ENCODE measurements at places on chromosomes 3 and 15.

GRCh38 chr3:10516544-10517452, 11.4 kb upstream of the ATP2B2 start:
- no peak for DNase-seq

GRCh38 chr3:53224026-53224425, 31.8 kb downstream of the TKT start:
- no peak for DNase-seq

DNA sequence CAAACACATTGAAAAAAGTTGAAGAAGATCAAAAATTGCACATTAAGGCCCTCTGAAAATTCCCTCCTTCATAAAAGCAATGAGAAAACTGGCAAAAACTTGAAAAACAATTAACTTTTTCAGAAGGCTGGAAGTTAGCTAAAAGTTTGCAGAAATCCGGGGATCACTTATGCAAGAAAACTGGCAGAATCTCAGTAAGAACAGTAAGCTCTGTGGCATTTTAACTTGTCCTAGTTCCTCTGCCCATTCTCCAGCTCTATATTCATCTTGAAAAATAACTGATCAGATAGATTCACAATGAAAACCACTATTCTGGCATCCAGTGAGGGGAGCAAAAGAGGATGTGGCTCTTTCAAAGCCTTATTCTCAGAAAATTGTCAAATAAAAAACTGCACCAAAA, 566.8 kb downstream of the NTRK3 start:
- DNase-seq, result no peak

DNA sequence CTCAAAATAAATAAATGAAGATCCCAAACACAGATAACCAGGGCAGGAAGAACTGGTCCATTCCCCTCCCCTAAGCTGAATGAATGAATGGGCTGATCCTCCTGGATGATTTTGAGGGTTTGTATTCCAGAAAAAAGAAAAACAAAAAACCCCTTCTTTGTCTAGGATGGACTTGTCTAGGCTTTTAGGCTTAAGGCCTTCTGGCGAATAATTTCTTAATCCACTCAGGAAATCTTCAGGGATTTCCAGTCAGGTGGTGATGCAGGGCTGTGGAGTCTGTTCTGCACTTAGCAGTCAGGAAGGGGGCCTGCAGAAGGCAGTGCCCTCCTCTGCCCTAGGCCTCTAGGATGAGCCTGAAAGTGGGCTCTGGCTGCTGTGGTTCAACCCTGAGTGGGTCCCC, 52.1 kb downstream of the BDH1 start:
- no peak for DNase-seq

GRCh38 chr3:56051052-56051451, 417.2 kb downstream of the ERC2 start:
- no peak for DNase-seq

- no peak for DNase-seq
Measured at GRCh38 chr15:60389261-60390077, 8.3 kb downstream of the ANXA2 start.

All from stimulated activated CD8-positive, alpha-beta memory T cell treated with anti-CD3 and anti-CD28 coated beads, Interleukin-12 subunit alpha, Interleukin-12 subunit beta, amount 100 ng/mL, for 4 hours (primary cell).